NCI-H1694 treated with DMSO at 0.1 percent for 48 hours (cell line): ENCODE measurements at places on chromosomes 1 and 21.

- DNase-seq = peak; percentile 96
Observed at GRCh38 chr1:97137862-97138514, 416.4 kb downstream of the PTBP2 start.

- DNase-seq = peak; percentile 79
Observed at GRCh38 chr1:200670242-200671118, 773 bp upstream of the DDX59 start.

- DNase-seq = no peak
Observed at GRCh38 chr1:212293579-212293978, 8.4 kb downstream of the PPP2R5A start.

GRCh38 chr1:198359024-198359653, 181.3 kb downstream of the ATP6V1G3 start:
- no peak for DNase-seq

DNA sequence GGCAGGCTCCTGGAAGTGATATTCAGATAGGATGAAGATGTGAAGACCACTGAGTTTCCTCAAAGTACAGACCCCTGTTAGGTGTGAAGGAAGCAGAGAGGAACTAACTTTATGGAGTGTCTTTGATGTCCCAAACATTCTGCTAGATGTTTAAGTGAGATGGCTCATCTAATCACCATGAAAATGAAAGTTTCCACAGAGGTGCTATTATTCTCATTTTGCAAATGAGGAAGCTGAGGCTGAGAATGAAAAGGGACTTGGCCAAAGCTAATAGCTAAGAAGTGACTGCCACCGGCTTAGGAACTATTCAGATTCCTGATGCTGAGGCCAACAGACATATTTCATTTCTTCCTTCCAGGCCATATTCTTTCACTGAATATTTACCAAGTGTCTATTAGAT, 45.9 kb upstream of the WLS start:
- DNase-seq = no peak
